ENCODE measurements at places on chromosomes 5 and 9.

DNA sequence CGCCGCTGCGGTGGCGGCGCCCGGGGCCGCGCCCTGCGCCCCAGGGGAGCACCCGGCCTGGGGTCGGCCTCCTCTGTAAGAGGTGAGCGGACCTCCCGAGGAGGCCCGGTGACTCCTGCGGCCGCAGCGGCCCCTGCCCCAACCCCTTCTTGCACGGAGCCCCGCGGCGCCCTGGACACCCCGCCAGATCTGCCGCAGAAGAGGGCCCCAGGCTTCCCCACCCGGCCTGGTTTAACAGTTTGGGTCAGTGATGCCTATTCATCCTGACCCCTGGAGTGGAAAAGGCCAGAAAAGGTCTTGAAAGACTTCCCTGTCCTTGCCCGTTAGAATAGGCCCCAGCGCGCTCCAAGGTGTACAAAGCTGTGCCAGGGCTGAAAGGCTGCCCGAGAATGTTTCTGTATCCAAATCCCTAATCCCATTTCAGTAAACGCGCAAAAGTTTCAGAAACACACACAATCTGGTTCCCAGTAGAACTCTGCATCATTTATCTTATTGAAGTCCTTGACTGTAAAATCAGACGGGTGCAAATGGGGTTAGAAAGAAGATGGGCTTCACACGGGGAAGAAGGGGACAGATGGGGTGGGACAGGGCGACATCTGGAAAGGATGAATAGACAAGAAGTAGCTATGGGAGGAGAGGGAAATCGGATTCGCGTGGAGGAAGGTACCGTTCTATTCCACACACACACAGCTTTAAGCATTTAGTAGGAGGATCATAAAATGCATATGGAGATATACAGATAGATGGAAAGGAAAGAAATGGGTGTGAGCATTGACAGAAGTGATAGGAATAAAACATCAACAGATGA lies 1.1 kb upstream of the SSBP2 start:
- DNase-seq = no peak

- DNase-seq = no peak
Observed at GRCh38 chr5:98604721-98605425, 168.6 kb upstream of the RGMB start.

- DNase-seq = no peak
Observed at GRCh38 chr5:84683594-84683993, 298.9 kb upstream of the EDIL3 start.

DNA sequence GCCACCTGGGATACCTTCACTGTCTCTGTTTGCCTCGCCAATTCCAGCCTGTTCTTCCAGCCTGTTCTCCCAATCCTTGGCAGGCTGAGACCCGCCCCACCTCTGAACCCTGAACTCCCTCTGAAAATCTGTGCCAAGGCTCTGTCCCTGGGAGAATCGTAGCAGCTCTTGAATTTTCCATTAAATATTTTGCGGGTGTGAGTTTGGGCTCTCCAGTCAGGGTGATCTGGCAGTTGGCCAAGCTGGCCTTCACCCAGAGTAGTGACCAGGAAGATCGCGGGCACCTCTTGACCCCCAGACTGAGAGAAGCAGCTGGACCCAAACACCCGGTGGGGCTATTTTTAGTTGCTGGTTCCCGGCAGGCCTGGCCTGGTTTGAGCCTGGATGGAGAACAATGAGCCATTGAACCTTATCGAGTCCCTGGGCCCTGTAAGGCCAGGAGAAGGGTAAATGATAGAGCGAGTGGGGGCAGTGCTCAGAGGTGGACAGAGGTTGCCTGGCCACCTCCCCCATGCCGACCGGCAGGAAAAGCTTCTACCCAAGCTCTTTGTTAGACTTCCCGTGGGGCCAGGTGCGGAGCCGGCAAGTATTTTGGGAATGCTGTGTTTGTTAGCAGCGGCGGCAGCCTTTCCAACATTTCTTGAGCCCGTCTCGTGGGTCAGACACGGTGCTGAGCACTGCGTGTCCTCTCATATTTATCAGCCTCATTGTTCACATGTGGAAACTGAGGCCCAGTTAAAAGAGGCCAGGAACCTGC lies 146.2 kb downstream of the RGS3 start:
- DNase-seq = no peak

GRCh38 chr9:97966493-97966892 lies 16.6 kb upstream of the ANP32B start:
- no peak for DNase-seq

DNA sequence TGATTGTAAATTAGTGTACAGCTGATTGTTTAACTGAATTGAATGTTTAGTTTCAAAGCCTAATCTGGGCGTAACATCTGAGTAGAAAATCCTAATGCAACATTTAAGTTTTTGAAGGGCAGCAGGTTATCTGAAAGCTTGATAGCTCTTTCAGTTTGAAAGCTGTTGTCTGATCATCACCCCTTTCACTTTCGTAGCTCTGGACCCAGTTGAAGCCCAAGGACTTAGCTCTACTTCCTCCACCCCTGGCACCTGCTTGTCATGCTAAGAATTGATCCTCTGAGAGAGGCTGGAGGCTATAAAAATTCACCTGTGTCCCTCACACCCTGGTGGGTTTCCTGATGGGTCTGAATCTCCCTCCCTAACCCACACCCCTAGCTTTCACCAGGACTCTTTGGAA lies 86.0 kb downstream of the ZFAND5 start:
- no peak for DNase-seq

- no peak for DNase-seq
Observed at GRCh38 chr9:136437839-136438547, 1.7 kb downstream of the INPP5E start.

DNA sequence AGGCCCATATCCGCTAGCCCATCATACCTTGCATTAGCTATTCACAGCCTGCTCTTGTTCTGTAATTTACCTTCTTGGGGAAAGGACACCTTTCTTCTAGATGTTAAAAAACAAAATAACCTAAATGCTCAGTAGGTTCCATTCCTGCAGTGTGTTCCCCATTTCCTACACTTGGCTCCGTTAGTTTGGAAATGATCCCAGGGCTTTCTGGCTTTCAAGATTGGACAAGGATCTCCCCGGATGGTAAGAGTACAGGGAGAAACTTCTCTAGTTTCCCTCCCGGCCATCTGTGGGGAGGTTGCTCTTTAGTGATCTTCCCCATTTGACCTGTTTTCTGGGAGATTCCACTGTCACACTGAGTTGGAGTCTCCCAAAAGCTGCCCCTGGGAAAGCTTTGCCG lies 27.3 kb upstream of the STC2 start:
- DNase-seq = no peak

- DNase-seq = no peak
Observed at GRCh38 chr5:66629446-66629845, 33.3 kb downstream of the MAST4 start.

DNA sequence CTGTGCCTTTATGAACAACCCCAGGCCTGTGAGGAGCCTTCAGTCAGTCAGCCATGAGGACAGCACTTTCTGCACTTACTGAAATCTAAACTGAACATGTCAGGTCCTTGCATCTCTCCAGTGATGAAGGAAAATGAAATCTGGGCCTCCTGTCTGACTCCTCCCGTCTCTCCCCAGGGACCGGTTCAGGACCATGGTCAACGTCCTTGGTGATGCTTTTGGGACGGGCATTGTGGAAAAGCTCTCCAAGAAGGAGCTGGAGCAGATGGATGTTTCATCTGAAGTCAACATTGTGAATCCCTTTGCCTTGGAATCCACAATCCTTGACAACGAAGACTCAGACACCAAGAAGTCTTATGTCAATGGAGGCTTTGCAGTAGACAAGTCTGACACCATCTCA lies 77.0 kb upstream of the PLPP6 start:
- no peak for DNase-seq

- no peak for DNase-seq
Observed at GRCh38 chr5:159894149-159894720, 22.0 kb upstream of the ADRA1B start.

DNA sequence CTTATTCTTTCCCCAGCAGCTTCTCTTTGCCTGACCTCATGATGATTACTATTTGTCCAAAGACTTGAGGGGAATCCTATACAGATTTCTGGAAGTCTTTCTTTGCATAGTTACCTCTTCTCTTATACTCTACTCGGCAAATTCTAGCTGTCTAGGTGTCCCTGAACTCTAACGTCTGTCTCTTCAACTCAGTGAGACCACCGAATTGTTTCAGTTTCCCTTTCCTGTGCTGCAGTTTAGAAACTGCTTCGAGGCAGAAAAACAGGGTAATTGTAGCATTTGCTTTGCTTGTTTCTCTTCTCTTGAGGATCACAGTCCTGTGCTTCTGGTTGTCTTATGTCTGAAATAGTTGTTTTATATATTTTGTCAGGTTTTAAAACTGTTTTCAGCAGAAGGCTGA lies 14.8 kb downstream of the LVRN start:
- DNase-seq = no peak

Measured in cortex of kidney (tissue), 1 donor.